Small intestine (tissue), 16 donors: ENCODE measurements at places on chromosomes 7 and 10.

DNA sequence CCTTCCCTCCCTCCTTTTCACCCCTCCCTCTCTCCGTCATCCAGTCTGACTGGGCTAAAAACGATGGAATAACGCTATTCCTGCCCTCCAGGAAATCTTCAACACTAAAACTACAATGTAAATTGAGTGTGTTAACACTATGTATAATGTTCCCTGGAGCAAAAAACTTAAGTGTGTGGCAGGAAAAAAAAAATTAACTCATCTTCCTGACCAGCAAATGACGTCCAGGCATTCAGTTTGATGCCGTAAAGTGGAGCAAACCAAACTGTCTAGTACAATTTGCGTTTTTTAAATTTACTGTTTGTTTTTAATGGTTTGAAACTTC is 545 bp upstream of the MTPN start:
- no peak for DNase-seq

- DNase-seq: peak; percentile 46
These were observed 73.4 kb downstream of the SGMS1 start for GRCh38 chr10:50550291-50550839.

GRCh38 chr7:152937282-152937681 is 177.7 kb downstream of the ACTR3B start:
- no peak for DNase-seq

DNA sequence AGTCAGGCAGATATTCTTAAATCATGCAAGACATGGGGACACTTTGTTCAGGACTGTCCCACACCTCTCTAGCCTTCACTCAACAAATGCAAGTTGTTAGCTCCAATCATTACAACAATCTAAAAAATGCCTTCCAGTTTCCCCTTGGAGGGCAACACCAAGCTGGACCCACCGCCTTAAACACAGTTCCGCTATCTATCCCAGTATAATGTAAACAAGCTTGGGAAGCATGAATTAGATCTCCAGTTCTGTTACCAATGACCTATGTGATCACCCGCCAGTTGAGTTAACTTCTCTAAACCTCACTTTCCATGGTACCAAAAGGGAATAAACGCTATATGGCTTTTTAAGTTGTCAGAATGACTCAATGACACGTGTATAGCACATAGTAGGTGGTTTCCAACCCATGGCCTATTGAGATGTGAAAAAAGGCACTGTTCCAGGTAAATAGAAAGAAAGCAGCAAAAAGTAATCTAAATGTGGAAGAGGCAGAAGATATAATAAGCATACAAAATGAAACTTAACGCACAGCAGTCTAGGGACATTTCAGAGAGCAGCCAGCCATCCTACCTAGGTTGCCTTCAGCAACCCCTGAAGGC is 2.4 kb upstream of the REEP3 start:
- DNase-seq: no peak

DNA sequence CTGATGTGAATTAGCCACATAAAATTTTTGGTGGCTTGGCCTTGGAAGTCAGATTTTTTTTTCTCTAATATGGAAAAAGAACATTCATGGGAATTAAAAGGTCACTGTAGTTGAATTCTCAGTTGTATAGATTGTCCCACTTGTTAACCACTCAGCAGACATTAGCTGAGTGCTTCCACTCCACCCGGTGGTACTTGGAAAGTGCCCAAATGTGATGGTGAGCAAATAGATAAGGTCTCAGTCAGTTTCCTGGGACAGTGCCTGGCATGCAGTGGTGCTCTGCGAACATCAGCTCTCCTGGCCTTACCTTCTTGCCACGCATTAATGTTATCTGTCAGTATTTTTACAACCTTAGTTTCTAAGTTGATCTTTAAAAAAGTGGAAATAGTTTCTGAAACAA is 1.4 kb downstream of the ATP5F1C start:
- peak; percentile 11 for DNase-seq

- no peak for DNase-seq
These were observed 132.3 kb upstream of the PLXDC2 start for GRCh38 chr10:19683960-19684359.

DNA sequence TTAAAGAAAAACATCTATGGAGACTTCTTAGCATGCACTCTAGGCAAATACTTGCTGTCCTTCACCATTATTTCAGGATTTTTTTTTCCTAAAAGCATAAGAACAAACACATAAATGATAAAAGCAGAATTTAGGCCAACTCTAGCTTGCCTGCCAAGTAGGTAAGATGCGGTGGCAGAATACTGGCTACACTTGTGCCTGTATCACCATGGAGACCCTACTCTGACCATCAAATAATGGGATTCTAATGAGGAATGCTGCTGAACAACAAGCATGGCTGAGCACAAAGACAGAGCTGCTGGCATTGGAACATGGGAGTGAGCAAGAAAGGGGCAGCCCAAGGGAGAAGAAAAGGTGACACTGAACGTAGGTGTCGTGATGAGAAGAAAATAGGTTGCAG is 18.5 kb upstream of the TAS2R40 start:
- DNase-seq: no peak

GRCh38 chr10:865924-866576 is 65.5 kb downstream of the LARP4B start:
- DNase-seq: no peak

GRCh38 chr10:35355971-35356724 is 19.8 kb downstream of the CCNY start:
- DNase-seq: no peak

GRCh38 chr7:30379131-30379530 is 94.7 kb downstream of the ZNRF2 start:
- no peak for DNase-seq

DNA sequence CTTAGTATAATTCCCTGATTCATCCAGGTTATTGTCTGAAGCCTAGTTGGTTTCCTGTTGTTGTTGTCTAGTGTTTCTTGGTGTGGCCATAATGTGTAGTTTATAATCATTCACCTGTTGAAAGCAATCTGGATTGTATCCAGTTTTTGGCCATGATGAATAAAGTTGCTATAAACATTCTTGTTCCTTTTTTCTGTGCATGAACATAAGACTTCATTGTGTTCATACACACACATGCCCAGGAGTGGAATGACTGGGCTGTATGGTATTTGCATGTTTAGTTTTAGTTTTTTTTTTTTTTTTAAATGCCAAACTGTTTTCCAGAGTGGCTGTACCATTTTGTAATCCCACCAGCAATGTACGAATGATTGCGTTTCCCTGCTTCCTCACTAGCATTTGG is 349.8 kb downstream of the SDK1 start:
- DNase-seq: no peak

- no peak for DNase-seq
These were observed 80.3 kb upstream of the UCN3 start for GRCh38 chr10:5284311-5285057.

DNA sequence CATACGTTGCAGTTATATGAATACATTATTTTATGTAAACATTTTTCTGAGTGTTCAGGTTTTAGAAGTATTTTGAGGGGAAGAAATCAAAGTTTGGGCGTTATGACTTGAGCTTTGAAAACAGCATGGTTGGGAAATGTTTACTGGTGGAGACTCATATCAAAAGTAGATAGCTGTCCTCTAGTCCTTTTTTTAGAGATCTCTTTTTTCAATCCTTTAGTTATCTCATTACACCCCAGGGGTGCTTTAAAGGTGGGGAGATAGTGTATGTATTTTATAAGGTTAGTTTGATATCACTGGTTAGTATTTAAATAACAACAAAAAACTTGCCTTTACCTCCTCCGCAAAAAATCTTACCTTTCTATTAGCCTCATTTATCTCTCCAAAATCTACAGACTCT is 2.3 kb downstream of the DMTF1 start:
- no peak for DNase-seq

- no peak for DNase-seq
These were observed 65.2 kb downstream of the CREB3L2 start for GRCh38 chr7:137936509-137937201.

GRCh38 chr7:150826061-150826849 is 25.7 kb downstream of the TMEM176A start:
- peak; percentile 74 for DNase-seq
